HCEC 1CT (cell line): ENCODE measurements at places on chromosomes 2 and 18.

DNA sequence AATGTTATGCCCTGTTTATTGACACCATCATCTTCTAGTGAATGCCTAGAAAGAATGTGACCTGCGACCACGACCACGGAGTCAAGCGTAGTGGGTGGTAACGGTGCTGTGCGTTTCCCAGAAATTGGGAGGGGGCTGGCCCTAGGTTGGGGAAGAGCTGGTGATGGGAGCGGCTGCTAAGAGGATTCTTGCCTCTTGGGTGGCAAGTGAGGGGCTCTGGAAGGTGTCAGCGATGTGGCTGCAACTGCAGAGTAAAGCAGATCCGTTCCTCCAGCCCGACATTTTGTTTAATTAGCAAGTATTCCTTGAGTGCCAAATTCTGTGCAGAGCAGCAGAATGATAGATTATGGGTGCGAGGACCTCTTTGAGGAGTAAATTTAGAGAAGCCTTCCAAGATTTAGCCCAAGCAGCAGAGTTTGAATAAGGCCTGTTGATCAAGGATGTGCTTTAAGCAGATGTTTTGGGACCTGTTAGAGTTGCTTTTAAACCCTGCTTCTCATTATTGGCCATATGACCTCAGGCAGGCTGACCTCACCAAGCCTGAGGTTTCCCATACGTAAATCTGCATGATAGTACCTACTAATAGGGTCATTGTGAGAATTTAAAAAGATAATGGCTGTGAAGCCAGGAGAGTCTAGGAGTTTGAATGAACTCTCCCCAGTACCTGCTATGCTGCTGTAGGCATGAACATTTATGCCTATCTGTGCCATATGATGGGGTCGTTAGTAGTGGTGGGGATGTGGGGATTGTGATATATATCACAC lies 287.7 kb downstream of the PTGR3 start:
- no peak for DNase-seq

GRCh38 chr2:59184276-59185020 lies 943.3 kb upstream of the FANCL start:
- no peak for DNase-seq

- DNase-seq, result no peak
Observed at GRCh38 chr2:67948057-67948456, 114.7 kb downstream of the C1D start.

DNA sequence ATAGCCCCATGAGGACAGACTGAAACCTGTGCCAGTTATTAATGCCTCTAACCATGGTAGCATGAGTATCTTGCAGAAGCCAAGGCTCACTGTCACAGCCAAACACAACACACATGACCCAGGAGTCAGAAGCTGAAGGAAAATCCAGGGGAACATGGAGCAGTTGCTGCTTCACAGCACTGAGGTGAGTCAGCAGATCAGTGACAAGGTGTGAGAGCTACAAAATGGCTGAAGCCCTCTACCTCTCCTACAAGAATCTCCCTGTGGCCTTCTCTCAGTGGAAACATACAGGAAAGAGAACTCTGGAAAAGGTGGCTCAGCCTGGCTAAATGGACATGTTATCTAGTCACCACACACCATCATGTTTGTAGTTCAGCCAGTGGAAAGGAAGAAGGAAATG lies 93.5 kb downstream of the NAB1 start:
- no peak for DNase-seq

DNA sequence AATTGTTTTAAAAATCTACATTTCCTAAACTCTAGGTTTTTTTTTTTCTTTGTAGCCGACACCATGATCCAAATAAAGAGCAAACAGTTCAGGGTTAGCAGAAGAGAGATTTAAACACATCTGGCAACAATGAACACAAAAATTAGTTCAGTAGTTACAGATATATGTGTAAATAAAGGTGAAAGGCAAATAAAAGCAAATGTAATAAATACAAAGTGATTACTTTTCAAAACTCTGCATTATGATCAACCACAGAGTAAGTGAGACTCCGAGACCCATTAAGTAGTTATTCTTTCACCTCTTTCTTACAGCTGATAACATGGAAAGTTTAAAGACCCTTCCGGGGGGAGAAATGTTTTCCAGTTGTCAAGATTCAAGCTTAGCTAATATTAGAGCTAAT lies 716 bp downstream of the CALCRL start:
- no peak for DNase-seq

DNA sequence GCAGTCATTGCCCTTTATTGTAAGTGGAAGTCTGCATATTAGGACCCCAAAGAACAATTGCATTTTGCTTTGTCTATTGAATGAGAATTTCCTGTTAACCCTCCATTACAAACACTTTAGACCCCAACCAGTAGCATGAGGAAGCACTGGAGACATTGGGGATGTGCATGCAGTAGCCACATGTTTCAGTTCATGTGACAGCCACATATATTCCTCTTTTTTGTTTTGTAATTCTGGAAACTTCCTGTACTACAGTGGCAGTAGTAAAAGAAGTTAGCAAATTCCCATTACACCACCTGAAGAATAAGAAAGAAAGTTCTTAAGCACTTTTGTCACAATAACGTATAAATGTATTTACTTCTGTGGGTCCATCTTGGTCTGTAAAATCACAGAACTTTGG lies 281.1 kb upstream of the SLC14A2 start:
- DNase-seq, result no peak

- peak; percentile 93 for DNase-seq
Observed at GRCh38 chr2:33215299-33215698, 261.1 kb upstream of the RASGRP3 start.

DNA sequence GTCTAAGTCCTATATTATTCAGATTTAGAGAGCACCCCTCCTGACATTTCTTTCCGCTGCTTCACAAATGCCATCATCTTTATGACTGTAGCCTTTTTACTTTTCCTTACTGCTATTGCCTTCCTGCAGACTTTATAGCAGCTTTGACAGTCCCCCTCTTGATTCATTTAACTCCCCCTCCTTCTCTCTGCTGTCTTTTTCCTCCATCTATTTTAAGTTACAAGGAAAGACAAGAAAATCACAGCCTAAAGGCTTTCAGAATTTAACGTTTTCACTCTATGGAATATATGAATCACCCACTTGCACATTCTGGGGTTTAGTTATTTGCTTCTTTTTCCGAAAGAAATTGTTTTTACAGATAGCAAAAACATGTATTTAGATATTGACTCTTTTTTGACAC lies 183.4 kb upstream of the SETBP1 start:
- DNase-seq, result no peak

- no peak for DNase-seq
Observed at GRCh38 chr2:213220967-213221603, 63.2 kb upstream of the SPAG16 start.

DNA sequence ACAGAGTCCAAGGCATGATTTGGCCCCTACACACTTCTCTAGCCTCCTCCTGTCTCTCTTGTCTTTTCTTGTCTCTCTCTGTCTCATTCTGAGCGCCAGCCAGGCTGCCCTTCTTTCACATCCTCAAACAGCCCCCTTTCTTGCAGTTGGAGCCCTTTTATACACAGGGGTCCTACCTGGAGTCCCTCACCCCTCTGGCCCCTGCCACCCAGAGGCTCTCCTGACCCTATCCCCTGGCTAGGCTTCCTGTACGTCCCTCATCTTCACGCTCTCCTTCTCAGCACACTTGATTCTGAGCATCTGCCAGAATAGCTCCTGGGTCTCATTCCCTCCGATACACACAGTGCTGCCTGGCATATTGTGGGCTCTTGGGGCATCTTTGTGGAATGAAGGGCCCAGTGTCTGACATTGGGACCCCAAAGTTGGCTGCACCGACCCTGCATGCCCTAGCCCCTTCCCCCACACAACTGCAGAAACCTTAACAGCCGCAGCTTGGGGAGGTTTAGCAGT lies 261.9 kb downstream of the DYSF start:
- DNase-seq, result no peak

- no peak for DNase-seq
Observed at GRCh38 chr2:220811115-220811514, 761.0 kb downstream of the EPHA4 start.

- no peak for DNase-seq
Observed at GRCh38 chr2:190159453-190159852, 96.9 kb upstream of the MSTN start.

- no peak for DNase-seq
Observed at GRCh38 chr2:124211461-124211860, 186.4 kb downstream of the CNTNAP5 start.

DNA sequence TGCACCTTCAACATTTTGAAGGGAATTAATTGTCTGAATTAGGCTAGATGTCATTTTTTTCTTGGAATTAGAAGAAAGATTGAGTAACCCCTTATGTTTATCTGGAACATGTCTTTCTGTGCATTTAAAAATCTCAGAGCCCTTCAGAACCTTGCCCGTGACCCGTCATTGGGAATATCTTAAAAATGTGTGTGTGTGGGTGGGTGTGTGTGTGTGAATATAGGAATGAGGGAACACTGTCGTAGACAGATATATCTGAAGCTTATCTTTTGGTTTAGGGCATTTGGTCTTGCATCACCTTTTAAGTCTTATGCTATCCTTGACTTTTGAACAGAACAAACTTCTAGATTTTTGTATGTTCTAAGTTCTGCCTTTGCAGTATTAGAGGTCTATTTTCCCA lies 13.5 kb upstream of the IL1RL1 start:
- DNase-seq, result no peak

DNA sequence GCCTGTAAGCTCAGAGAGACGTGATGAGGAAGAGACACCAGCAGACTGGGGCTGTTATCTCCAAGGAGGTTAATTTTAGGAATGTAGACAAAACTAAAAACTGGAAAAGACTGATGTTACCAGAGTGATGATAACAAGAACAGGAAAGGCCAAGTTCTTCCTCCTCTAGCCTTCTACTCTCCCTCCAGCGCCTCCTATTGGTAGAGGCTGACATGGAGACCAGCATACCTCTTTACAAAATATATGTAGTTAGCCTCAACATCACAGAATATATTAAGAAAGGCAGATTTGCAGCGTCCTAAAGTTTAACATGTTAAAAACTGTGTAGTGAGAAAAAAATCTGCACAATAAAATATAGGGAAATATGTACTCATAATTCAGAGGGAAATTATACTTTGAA lies 66.0 kb downstream of the TCF4 start:
- peak; percentile 26 for DNase-seq

- no peak for DNase-seq
Observed at GRCh38 chr18:21702602-21703001, 2.0 kb downstream of the ABHD3 start.

DNA sequence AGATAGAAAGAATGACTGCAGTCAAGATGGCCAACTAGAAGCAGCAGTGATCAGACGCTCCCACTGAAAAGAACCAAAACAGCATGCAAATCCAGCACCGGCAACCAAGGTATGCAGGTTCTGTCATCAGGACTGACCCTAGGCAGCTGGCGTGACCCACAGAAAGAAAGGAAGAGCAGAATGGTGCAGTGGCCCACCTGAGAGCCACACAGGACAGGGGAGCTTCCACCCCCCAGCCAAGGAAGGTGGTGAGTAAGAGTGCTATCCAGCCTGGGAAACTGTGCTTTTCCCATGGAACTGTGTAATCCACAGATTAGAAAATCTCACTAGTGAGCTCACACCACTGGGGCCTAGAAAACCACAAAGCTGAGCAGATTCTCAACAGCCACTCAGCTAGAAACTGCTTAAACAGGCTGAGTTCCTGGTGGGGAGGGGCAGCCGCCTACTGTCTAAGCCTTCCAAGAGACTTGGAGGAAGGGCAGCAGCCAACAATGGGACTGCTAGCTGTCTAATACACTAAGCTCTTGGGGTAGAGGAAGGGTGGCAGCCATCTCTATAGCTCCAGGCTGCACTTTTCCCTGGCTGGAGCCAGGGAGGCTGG lies 127.9 kb downstream of the EVA1A start:
- DNase-seq, result no peak

- no peak for DNase-seq
Observed at GRCh38 chr2:171201271-171201670, 40.6 kb upstream of the TLK1 start.

DNA sequence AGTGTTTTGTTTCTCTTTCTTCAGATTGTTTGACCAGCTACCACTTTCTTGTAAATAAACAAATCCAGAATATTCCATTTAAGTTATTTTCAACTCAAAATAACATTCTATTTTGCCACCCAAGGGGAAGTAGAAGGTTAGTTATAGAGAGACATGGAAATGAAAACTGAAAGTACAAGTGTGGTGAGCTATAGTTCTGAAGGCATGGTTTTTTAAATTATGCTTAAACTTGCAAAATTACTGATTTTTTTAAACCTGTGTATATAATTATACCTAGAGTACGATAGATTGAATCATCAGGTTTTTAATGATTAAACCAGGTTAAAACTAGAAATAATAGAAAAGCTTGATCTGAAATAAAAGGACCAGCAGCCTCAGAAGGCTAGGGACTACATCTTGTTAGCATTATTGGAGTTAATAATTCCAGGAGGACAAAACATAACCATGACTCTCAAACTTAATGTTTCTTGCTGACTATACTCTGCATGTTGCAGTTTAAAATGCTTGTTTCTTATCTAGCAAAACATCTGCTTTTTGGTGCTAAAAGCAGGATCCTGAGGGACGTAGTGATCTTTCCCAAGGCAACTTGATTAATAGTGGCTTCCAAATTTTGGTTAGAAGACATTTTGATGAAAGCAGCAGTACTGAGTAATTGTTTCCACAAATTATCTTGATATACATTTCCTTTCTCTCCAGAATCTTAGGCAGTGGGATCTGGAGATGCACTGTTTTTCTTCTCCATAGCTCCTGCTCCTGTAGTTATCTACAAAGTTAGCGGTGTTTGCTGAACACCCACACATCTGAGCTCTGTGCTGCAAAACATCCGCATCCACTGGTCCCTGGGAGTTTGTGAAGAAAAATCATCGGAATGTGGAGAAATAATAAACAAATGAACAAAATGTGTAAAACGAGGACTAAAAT lies 327.2 kb upstream of the PKDCC start:
- DNase-seq, result peak; percentile 24

- DNase-seq, result no peak
Observed at GRCh38 chr18:22643731-22644130, 226.0 kb upstream of the CTAGE1 start.

- no peak for DNase-seq
Observed at GRCh38 chr2:40466935-40467572, 15.2 kb upstream of the SLC8A1 start.

- no peak for DNase-seq
Observed at GRCh38 chr18:79512461-79513380, 117.0 kb downstream of the NFATC1 start.

- no peak for DNase-seq
Observed at GRCh38 chr2:217297096-217297495, 437.2 kb upstream of the TNP1 start.

DNA sequence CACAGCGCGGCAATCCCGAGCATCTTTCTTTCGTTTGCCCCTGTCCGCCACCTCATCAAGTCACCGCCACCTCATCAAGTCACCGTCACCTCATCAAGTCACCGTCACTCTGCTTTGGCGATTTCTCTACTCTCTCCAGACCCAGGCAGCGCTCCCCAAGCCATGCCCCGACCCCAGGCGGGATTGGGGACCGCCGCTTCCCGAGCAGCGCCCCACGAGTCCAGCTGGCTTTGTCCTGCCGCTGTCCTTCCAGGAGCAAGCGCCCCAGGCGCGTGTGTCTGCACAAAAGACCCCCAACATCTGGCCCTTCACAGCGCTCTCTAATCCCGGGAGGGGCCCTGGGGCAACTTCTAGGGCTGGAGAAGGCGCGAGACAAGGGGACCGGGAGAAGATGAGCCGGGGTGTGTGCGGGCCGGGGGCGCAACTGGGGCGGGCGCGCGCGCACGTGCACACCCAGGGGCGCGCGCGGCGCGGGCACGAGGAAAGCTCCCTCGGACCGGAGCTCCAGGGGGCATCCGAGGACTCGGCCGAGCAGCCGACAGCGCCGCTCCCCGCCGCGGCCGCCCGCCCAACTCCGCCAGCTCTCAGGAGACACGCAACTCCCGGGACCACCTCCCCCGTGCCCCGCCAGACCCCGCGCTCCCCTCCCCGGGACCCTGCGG lies 633 bp upstream of the RNF152 start:
- DNase-seq, result peak; percentile 37
